ENCODE measurements at places on chromosomes 4 and X.

DNA sequence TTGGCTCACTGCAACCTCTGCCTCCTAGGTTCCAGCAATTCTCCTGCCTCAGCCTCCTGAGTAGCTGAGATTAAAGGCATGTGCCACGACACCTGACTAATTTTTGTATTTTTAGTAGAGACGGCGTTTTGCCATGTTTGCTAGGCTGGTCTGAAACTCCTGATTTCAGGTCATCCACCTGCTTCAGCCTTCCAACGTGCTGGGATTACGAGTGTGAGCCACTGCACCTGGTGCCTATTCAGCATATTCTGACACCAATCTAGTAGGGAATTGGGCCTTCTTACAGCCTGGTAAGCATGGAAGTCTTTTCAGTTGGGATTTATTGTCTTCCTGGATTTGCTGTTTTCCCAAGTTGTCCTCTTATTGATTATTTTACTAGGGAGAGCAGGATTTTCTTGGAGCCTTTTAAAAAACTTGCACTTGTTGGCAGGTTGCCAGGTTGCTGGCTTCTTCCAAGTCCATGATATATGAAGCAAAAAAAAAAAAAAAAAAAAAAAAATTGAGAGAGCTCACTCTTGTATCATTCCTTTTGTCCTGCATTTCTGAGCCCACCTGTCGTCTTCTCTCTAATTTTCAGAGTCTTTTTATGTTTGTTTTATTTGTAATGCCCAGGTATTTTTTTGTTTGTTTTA, 43.7 kb downstream of the TMPRSS11E start:
- no peak for DNase-seq

DNA sequence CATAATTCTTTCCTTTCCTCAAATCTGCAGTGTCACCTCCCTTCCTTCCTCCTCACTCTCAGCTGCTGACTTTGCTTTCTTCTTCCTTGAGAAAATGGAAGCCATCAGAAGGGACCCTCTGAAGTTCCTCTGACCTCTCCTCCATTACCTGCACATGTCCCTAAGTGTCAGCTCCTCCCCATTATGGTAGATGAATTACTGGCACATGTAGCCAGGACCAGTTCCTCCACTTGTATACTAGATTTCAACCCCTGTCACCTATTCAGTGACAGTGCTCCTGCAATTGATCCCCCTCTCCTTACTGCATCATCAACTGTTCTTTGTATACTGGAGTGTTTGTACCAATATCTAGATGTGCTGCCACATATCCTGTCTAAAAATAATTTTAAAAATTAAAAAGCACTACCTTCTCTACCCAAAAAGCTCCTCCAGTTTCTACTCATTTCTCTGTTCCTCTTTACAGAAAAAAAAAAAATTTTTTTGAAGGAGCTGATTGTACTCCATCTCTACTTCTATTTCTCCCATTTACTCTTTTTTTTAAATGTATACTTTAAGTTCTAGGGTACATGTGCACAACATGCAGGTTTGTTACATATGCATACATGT, 78.6 kb downstream of the CLCN5 start:
- DNase-seq: no peak

GRCh38 chrX:41369152-41369551, 35.2 kb downstream of the DDX3X start:
- DNase-seq: no peak

- no peak for DNase-seq
These were observed 24.2 kb downstream of the ERVMER34-1 start for GRCh38 chr4:52726826-52727580.

GRCh38 chrX:99722094-99722493, 688.0 kb downstream of the PCDH19 start:
- no peak for DNase-seq

GRCh38 chrX:47936224-47936939, 67.4 kb downstream of the ZNF182 start:
- DNase-seq: no peak

DNA sequence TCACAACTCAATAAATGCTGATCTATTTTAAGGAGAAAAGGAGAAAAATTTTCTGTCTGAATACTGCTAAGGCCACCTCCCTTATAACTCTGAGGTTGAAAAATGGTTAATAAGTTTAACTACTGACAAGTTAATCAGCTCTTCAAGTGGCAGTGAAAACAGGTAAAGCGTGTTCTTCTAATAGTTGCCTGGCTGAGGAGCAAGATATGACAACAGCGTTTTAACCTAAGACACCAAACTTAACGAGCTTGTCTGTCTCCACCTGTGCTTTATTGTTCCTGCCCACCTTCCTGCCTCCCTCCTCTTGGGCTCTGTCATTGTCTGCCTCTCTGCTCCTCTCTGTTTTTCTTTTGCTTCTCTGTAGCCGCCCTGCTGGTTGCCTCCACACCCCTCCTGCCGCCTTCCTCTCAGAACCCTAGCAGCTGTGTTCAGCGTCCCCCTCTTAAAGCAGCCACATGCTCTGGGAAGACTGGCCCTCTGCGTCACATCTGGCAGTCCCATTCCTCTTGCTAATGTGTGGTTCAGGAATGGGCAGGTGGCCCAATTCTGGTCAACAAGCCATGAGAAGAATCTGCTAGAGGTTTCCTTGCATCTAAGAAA, 4.3 kb upstream of the TSPAN5 start:
- DNase-seq: no peak

DNA sequence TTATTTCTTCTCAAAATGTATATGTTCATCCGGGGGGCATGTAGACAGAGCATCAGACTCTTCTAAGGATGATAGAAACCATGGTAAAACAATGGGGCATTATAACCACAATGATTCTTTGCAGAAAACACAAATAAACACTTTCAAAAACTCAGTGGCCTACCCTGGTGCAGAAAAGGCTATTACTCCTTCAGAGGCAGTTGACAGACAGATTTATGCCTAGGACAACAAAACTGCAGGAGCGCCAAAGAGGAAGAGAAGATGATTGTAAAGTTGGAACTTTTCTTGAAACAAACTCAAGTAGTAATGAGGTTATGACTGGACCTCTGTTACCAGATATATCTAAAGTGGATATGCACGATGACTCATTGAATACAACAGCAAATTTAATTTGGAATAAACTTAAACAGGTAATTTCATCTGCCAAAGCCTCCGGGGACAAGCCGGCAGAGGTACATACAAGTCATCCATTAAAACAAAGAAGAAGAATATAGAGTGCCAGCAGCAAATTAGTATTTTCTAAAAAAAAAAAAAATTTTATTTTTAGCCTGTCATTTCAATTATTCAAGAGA, 1068.4 kb upstream of the INTU start:
- no peak for DNase-seq

GRCh38 chrX:1609762-1610161, 5.1 kb upstream of the ASMT start:
- no peak for DNase-seq

GRCh38 chr4:22504447-22504846, 11.4 kb downstream of the ADGRA3 start:
- DNase-seq: no peak

DNA sequence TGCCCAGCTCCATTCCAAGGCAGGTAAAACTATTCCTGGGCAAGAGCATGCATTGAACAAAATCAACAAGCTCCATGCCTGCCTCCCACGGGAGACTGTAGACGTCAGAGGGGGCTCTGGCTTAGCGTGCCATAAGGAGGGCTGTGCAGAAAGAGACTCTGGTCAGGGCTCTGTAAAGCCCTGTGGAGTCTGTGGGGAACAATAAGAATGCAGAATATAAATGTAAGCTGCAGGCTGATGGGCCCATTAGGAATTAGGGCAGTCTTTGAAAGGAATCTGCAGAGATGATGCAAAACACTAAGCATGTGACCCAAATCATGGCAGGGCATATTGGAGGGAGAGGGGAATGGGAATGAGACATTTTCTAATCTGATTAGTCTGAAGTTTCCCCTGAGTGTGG, 170.3 kb downstream of the EFHC2 start:
- no peak for DNase-seq

DNA sequence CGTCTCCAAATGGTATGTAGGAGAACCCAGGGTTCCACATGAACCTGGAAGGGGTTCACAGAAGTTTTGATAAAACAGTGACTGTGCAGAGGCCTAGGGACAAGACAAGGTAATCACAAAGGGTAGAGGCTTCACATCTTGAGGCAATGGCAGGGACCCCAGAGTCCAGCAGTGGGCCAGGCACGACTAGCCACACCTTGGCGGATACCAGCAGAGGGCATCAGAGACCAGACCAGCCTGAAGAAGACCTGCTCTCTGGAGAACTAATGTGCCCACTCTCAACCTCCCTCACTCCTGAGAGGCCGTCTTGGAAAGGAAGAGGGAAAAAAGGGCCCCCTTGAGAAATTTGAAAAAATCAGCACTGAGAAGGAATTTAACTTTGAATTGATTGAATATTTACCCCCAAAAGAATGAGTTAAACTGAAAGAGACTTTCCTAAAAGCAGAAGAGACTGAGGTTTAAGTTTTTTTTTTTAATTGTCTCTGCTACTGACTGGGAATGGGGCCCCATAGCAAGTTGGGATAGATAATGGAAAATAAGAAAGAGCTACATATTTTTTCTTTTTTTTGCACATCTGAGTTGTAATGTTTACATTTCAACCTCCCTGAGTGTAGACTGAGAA, 243.8 kb upstream of the JADE1 start:
- no peak for DNase-seq

DNA sequence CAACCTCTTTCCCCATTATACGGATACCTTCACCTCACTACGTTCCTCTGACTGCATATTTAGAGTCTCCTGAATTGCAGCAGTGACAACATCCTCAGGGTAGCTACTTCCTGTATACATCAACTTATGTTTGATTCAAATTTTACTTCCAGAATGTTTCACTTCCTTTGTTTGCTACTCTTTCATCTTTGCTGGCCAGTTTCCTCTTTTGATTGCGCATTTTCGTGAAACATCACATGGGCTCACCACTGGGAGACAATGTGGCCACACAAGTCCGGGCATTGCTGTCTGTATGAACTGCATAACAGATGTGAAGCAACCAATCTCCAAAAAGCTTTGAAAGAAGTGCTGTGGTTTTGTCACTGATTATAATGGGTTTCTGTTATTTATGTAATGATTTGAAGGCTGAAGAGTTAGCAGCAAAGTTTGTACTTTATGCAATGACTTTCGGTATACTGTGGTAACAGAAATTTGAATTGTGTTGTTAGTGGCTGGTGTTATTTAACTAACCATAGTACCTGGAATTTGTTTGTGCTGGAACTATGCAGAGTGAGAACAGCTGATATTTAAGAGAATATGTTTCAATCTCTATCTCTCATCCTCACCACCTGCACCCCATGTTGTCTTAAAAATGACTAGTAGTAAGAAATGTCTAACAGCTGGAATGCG, 7.4 kb downstream of the SNCA start:
- peak; percentile 84 for DNase-seq

DNA sequence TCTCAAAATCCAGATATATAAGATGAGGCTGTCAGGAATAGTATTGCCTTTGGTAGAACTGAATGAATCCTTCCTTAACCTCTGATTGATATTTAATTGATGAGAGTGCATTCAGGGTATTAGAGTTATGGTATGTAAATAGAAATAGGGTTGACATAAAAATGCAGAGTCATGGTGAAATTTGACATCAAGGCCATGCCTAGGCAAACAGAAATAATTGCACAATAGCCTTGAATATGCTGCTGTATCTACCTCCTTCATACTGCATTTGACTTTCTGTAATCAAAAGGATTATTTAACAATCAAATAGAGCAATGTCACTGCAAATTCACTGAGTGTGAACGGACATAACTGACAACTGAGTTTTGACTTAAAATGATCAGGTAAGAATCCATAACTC, 1316.3 kb downstream of the STIM2 start:
- no peak for DNase-seq

- peak; percentile 45 for DNase-seq
These were observed 53.0 kb downstream of the MSN start for GRCh38 chrX:65720381-65720964.

- no peak for DNase-seq
These were observed at the start of gene WNK3 for GRCh38 chrX:54357414-54358377. TSS of gene WNK3 (minus strand) at chrX:54358046.

GRCh38 chr4:138174981-138175794, 67.0 kb downstream of the SLC7A11 start:
- no peak for DNase-seq

- DNase-seq: peak; percentile 27
These were observed 164.4 kb downstream of the FBXO8 start for GRCh38 chr4:174119051-174119450.

GRCh38 chrX:78493180-78493579, 165.8 kb upstream of the CYSLTR1 start:
- DNase-seq: no peak

DNA sequence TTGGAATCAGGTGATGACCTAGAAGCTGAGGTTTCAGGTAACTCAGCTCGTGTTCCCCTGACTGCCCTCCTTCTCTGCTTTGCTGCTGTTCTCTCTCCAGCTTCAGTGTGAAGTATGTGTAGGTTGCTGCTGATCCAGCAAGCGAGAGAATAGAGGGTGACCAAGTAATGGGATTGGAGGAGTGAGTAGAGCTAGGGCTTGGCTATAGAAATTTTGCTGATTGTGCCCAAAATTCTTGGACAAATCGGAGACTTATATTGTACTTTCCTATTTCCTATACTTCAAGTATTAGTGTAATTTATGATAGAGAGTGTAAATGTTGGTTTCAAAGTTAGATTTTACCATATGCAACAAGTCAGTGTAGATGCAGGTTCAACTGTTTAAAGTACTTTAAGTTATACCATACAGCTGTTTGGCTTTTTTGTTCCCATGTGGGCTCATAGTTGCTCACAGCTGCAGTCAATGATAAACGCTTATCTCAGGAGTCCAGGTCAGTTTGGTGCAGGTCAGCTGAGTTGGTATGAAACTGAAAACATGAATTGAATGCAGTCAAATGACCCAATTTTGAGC, 48.0 kb downstream of the RAPGEF2 start:
- no peak for DNase-seq

GRCh38 chr4:150567070-150567469, 14.9 kb upstream of the MAB21L2 start:
- DNase-seq: no peak

DNA sequence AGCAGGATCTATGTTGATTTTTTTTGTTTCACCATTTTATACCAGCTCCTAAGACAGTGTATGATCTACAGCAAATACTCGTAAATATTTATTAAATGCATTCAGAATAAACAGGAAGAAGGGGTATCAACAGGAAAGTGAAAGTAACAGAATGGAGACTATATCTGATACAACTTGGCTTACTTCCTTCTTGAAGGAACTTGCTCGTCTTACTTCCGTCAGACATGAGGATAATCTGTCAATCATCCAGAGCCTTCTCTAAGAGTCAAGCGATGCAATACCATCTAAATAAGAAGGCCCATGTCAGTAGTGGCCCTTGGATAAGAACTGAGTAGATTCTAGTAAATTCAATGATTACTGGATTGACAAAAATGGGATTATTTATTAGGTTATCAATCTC, 84.2 kb downstream of the CAMK2D start:
- peak; percentile 39 for DNase-seq

- DNase-seq: no peak
These were observed 135.2 kb downstream of the PCDH19 start for GRCh38 chrX:100274916-100275315.

GRCh38 chr4:38752372-38752940, 30.3 kb downstream of the TLR10 start:
- DNase-seq: peak; percentile 59

DNA sequence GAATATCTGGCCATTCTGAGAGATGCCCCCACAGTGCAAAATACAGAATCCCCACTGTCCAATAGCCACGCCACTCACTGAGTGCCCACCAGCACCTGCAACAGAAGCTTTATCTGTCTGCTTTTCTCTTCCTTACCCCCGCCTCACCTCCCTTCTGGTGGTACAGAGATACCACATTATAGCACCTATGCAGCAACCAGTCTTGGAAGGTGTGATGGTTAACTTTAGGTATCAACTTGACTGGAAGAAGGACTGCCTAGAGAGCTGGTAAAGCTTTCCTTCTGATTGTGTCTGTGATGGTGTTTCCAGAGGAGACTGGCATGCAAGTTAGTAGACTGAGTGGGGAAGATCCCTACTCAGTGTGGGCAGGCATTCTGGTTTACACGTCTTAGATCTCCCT, 61.8 kb upstream of the TXK start:
- DNase-seq: no peak
